ENCODE measurements at places on chromosomes 5 and 9. TPM values are rescaled to one million over a fixed set of nuclear protein-coding genes. Genes with fewer than 3 reads are reported as not detected.

DNA sequence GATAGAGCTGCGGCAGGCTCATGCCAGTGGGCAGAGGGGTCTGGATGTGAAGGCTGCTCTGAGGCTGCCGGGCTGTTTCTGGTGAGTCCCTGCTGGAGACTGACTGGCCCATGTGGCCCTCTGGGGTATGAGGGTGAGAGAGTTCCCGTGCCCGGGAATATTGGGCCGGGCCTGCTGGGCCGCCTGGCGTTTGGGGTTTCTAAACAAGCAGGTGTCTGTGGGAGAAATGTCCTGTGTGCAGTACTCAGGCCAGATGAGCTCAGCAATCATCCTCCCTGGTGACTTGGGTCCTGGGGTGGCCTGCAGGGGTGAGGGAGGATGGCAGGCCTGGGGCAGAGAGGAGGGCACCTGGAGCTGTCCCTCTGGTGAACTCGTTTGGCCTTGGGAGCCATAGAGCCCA is 74.9 kb downstream of the MACROH2A1 start:
- no peak for DNase-seq

DNA sequence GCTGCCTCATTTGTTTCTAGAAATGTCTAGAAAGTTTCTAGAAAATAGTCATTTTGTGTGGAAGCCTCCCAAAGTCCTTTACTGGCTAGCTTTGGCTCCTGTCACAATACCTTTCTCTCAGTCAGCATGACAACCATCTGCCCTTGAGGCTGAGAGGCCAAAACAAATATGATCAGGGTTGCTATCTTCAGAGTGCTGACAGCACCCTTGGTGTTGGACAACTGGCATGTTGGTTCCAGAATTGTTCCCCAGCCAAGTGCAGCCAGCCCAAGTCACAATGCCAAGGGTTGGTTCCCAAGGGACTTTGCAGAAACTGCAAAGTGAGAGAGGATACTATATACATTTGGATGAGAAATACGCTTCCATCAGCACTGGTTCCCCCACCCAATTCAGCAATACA is 140.9 kb upstream of the GAS1 start:
- DNase-seq, result no peak

The ALDH1B1 gene
- 11.9 TPM for total RNA-seq

The GCNT1 gene
- total RNA-seq, result 4.4 TPM

GRCh38 chr9:18928711-18929110 is 104.3 kb downstream of the SAXO1 start:
- no peak for DNase-seq

DNA sequence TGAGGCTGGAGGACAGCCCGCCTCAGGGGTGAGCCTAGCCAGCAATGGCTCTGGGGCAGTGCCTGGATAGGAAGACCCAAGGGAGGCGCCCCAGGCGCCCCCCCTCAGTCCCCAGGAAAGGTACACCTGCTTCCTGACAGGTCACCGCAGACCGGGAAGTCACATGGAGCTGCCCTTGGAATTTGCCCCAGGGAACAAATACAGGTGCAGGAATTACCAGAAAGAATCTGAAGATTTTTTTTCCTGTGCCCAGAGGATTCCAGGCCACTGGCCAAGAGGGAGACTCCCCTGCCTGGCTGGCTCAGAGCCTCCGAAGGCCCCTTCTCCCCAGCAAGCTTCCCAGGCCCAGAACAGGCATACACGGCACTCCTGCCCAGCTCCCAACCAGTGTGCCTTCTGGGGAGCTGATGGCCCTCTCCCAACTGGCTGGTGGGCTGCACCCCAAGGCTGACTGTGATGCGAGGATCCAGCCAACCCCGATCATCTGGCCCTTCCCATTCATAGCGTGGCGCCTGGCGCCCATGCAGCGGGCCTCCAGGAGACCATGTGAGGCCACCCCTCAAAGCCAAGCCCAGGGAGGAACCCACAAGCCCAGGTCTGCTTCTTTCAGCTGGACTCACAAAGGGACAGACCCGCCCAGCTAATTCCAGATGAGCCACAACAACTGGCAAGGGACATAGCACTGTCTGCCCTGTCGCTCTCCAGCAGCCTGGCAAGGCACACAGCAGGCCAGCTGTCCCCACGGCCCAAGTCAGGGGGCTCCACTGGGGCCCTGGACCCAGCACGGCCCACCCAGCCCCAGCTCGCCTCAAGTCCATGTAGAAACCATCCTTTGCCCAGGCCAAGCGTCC is 2.3 kb downstream of the TPRN start:
- no peak for DNase-seq

- no peak for DNase-seq
Observed at GRCh38 chr9:129306318-129306973, 128.4 kb upstream of the IER5L start.

The SLC36A3 gene
- total RNA-seq, result not detected

DNA sequence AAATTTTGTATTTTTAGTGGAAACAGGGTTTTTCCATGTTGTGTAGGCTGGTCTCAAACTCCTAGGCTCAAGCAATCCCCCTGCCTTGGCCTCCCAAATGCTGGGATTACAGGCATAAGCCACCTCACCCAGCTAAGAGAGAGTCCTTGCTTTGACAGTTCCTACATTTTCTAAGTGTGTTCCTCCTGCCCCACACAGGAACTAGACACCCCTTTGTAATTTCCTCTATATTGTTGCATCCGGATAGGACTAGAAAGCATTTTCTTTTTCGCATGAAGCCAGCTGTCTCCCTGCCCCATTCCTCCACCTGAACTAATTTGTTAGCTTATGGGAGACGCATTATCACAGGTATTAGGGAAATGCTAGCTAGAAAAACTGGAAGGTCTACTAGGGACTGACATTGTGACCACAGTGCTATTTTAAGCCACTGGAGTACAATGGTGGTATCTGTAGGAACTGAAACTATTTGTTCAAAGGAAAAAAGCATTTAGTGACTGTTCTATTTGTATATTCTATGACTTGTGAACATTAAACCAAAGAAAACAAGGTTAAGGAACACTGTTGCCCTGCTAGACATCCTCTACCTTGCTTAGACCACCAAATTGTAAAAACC is 214.1 kb downstream of the SMARCA2 start:
- DNase-seq, result no peak

- DNase-seq, result no peak
Observed at GRCh38 chr9:125992557-125992956, 245.4 kb downstream of the PBX3 start.

The WDR31 gene
- 1.7 TPM for total RNA-seq

GRCh38 chr5:157221959-157222358 is 41.3 kb downstream of the ITK start:
- DNase-seq, result no peak

GRCh38 chr5:17860660-17861315 is 226.5 kb downstream of the TAF11L14 start:
- DNase-seq, result no peak

The ZFP2 gene
- total RNA-seq, result 9.4 TPM

The FAM221B gene
- not detected for total RNA-seq

The IRF1 gene
- total RNA-seq, result 2.0 TPM

DNA sequence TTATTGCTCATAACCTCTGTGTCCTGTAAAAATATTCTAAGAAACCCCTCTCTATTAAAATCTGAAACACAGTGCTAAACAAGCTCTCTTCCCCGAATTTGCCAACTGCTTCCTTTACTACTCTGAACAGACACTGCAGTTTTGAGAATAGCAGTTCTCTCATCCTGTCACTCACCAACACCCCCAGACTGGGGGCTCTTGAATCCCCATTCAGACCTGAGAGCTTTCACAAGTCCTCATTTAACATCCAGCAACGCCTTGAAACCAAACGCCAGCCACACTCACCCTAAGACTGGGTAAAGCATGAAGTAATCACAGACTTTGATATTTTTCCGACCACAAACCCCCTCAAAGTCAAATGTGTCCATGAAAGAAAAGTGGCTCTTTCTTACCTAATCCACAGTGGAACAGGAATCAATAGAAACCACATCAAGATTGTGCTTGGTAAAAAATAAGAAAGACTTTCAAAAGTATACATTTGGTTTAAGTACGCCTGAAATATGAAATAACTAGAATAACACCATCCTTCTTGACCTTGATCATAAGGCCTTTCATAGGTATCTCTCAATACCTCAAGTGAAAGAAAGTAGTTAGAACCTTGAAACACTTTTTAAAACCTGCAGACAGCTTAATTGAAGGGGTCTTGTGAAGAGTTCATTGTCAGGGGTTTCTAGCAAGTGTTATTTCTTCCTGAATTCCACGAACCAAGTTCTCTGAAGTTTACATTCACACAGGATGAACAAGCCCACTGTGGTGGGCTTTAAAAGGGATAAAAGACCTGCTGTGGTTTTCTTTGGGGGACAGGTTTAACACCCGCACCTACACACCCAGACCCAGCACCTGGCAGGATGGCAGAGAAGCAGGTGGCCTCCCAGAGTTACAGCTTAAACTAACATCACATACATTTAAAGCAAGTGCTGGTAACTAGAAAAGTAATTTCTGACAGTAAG is 412.6 kb downstream of the MLLT3 start:
- DNase-seq, result no peak

GRCh38 chr5:101045689-101046088 is 142.6 kb upstream of the ST8SIA4 start:
- DNase-seq, result no peak

Measured in occipital lobe (tissue), 3 donors.